ENCODE measurements at places on chromosomes 2 and 18.
A peak's percentile ranks its signal among the peaks of the same experiment; 100 is the strongest.

- H3K4me1 ChIP-seq: peaks cover 38% of the 10 kb centered on the region
- peaks cover 43% of the 10 kb centered on the region for H3K36me3 ChIP-seq
- H3K27ac ChIP-seq: peak overlapping the region; percentile 64
- DNase-seq: no peak
Measured at GRCh38 chr2:25229279-25230197, 61.2 kb upstream of the POMC start.

DNA sequence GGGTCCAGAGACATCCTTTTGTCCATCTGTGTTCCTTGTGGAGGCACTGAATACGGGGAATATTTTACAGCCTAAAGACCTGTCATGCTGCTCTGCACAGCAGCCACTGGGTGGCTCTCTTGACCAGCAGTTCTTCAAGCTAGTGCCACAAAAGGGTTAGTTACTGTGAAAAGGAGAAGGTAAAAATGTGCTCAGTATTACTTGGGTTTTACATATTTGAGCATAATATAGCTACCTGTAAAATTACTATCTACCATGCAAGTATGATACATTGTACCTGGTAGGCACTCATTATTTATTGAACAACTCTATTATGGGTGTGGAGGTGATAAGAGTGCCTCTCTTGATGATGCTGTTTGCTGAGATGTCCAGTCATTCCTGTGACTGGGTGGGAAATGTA is 23.6 kb downstream of the FZD5 start:
- H3K27me3 ChIP-seq: no peaks in the 10 kb centered on the region
- no peak overlapping the region for H3K27ac ChIP-seq

GRCh38 chr2:169315357-169315756 is 47.0 kb downstream of the LRP2 start:
- H3K27me3 ChIP-seq: no peaks in the 10 kb centered on the region
- DNase-seq: no peak

GRCh38 chr2:174581491-174581890 is 16.1 kb downstream of the WIPF1 start:
- H3K36me3 ChIP-seq: no peaks in the 10 kb centered on the region
- H3K27me3 ChIP-seq: no peaks in the 10 kb centered on the region
- peaks cover 2% of the 10 kb centered on the region for H3K4me1 ChIP-seq
- H3K4me3 ChIP-seq: no peak overlapping the region
- peak overlapping the region; percentile 67 for H3K27ac ChIP-seq
- DNase-seq: no peak

DNA sequence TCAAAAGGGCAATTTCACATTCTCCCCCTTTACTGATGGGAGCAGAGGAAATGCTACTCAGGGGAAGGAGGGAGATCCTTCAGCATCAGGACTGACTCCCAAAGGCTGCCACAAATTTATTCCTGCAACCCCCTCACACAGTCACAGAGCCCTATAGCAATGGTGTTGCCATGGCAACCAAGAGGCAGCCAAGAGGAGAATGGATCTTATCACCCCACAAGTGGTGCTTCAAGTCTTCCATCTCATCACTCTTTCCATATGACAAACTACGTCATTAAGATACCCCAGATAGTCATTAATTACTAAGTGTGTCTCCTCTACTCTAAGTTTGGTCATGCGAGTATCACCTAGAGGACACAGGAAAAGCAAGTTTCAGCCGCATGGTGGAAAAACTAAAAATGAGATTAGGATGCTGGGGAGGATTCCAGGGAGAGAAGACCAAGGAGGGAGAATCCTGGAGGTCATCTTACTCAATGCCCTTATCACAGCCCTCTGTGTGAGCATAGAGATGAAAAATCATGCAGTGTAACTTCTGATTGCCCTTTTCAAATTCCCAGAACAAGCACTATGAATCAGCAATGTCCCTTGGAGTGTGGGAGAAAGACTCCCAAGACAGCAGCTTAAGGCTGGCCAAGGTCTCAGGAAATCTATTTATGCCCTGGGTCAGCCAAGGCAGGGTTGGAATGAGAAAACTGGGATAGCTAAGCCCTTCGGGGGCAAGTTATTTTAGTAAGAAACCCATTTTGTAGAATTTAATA is 885.7 kb upstream of the KLHL29 start:
- no peaks in the 10 kb centered on the region for H3K27me3 ChIP-seq
- no peak overlapping the region for H3K27ac ChIP-seq
- H3K4me3 ChIP-seq: no peak overlapping the region
- no peaks in the 10 kb centered on the region for H3K36me3 ChIP-seq
- peak; percentile 86 for DNase-seq

- H3K27me3 ChIP-seq: peaks cover 12% of the 10 kb centered on the region
- peak; percentile 91 for DNase-seq
- no peak overlapping the region for H3K4me3 ChIP-seq
- H3K4me1 ChIP-seq: peaks cover 3% of the 10 kb centered on the region
- no peaks in the 10 kb centered on the region for H3K36me3 ChIP-seq
Measured at GRCh38 chr2:158923180-158923594, 45.3 kb upstream of the TANC1 start.

GRCh38 chr2:104046466-104046865 is 807.4 kb upstream of the POU3F3 start:
- H3K4me3 ChIP-seq: no peak overlapping the region
- H3K4me1 ChIP-seq: no peaks in the 10 kb centered on the region
- H3K27me3 ChIP-seq: no peaks in the 10 kb centered on the region
- no peak overlapping the region for H3K27ac ChIP-seq
- no peaks in the 10 kb centered on the region for H3K36me3 ChIP-seq
- DNase-seq: no peak

Measured in spinal cord (tissue), 10 donors.